ENCODE measurements at places on chromosomes 1 and 21. TPM values are rescaled to one million over a fixed set of nuclear protein-coding genes. Genes with fewer than 3 reads are reported as not detected.
A peak's percentile ranks its signal among the peaks of the same experiment; 100 is the strongest.

The CNKSR1 gene
- total RNA-seq, result 1.0 TPM

DNA sequence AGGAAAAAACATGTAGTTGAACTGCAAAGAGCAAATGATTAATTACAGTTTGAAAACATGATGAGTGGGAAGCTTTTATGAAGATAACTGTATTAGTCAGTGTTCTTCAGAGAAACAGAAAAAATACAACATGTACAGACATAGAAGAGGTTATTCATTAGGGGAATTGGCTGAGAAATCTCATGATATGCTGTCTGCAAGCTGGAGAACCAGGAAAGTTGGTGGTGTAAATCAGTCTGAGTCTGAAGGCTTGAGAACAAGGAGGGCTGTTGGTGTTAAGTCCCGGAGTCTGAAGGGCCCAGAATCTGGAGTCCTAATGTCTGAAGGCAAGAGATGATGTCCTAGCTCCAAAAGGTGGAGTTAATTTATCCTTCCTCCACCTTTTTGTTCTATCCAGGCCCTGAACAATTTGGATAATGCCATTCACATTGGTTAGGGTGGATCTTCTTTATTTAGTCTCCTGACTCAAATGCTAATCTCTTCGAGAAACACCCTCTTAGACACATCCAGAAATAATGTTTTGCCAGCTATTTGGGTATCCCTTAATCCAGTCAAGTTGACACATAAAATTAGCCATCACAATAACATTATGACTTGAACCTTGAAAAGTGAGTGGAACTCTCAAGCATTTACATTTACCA lies 672.9 kb upstream of the PTBP2 start:
- no peaks in the 10 kb centered on the region for H3K4me1 ChIP-seq
- no peak for DNase-seq
- no peaks in the 10 kb centered on the region for H3K36me3 ChIP-seq

The UBE2G2 gene
- total RNA-seq, result 69.4 TPM

The OR10J1 gene
- not detected for total RNA-seq

GRCh38 chr1:113046569-113046968 lies 26.4 kb upstream of the LRIG2 start:
- H3K4me3 ChIP-seq, result no peak overlapping the region
- no peak overlapping the region for H3K27ac ChIP-seq
- DNase-seq, result no peak
- H3K27me3 ChIP-seq, result no peaks in the 10 kb centered on the region
- peaks cover 6% of the 10 kb centered on the region for H3K4me1 ChIP-seq
- no peaks in the 10 kb centered on the region for H3K36me3 ChIP-seq

The SIM2 gene
- total RNA-seq, result 0.16 TPM

GRCh38 chr1:51044199-51044598 lies 57.8 kb upstream of the C1orf185 start:
- no peak for DNase-seq
- no peak overlapping the region for H3K4me3 ChIP-seq
- no peaks in the 10 kb centered on the region for H3K27me3 ChIP-seq
- H3K36me3 ChIP-seq, result no peaks in the 10 kb centered on the region
- no peaks in the 10 kb centered on the region for H3K4me1 ChIP-seq
- no peak overlapping the region for H3K27ac ChIP-seq

DNA sequence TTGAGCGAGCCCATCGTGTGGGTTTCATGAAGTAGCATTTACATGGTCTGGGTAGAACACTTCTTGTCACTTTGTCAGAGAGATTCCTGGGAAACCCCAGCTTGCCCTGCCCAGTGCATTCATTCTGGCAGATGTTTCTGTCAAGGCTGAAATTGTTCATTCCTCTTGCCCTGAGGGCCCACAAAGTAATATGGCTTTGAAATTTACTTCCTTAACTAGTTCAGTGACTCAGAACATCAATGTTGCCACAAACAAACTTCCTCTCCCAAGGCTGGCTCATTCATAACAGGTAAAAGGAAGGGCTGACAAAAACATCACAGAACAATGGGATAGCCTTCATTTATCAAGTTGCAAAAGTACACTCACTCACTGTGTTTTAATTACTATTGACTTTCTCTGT lies 5.0 kb upstream of the KIAA0040 start:
- no peaks in the 10 kb centered on the region for H3K36me3 ChIP-seq
- no peak overlapping the region for H3K4me3 ChIP-seq
- no peak overlapping the region for H3K27ac ChIP-seq
- no peaks in the 10 kb centered on the region for H3K27me3 ChIP-seq

- H3K27me3 ChIP-seq, result no peaks in the 10 kb centered on the region
- no peaks in the 10 kb centered on the region for H3K4me1 ChIP-seq
- no peak overlapping the region for H3K4me3 ChIP-seq
- H3K27ac ChIP-seq, result no peak overlapping the region
- no peak for DNase-seq
Observed at GRCh38 chr1:240811256-240811655, 199.3 kb upstream of the GREM2 start.

DNA sequence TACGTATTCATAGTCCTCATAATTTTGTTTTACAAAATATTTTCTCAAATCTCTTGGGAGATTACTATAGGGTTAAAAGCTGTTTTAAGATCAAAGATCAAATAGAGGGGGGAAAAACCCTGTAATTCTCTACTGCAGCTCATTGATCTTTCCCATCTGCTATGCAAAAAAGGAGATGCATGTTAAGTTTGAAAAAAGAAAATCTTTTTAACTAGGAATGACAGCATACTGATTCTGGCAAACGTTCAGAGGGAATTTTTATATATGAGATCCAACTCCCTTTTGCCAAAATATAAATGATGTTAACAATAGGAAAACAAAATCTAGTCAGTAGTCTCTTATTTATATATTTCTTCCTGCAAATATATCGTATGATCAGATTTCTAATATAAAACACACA lies 69.1 kb downstream of the SMYD3 start:
- no peak for DNase-seq
- H3K36me3 ChIP-seq, result no peaks in the 10 kb centered on the region
- no peaks in the 10 kb centered on the region for H3K4me1 ChIP-seq
- H3K27me3 ChIP-seq, result no peaks in the 10 kb centered on the region

DNA sequence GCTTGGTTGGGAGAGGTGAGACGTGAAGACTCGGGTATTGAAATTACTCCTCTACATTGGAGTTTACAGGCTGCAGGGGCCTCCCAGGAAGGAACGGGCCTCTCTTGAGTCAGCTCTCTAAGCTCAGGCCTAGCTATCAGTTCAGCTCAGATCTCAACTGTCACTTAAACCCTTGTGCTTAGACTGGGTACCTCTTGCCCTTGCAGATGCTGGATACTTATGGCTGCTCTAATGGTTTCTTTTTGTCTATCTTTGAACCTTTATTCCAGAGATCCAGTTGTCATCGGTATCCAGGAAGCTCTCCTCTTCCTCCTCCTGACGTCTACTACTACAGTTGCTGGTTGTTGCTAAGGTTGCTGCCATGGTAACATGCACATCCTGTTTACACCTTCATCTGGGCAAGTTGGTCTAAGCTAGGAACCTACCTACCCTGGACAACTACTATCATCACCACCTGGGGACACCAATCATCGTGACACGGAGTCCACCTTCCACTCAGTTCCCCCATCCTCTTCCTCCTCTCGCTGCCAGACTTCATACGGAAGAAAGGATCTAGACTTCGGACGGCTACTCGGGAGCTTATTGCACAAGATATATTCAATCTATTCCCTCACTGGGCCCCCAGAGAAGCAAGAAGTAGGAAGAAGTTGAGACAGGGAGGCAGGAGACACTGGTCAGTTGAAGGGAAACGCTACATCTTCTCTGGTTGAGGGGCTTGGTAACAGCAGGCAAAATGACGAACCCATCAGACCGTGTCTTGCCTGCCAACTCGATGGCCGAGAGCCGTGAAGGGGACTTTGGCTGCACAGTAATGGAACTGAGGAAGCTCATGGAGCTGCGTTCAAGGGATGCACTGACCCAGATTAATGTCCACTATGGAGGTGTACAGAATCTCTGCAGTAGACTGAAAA lies 56.1 kb downstream of the ATP2B4 start:
- H3K4me3 ChIP-seq, result no peak overlapping the region
- H3K36me3 ChIP-seq, result peaks cover 12% of the 10 kb centered on the region
- no peak overlapping the region for H3K27ac ChIP-seq
- H3K27me3 ChIP-seq, result no peaks in the 10 kb centered on the region
- DNase-seq, result no peak

GRCh38 chr1:204295671-204296070 lies 64.1 kb downstream of the PLEKHA6 start:
- no peaks in the 10 kb centered on the region for H3K27me3 ChIP-seq
- peaks cover 48% of the 10 kb centered on the region for H3K4me1 ChIP-seq
- peak overlapping the region; percentile 50 for H3K27ac ChIP-seq
- H3K36me3 ChIP-seq, result no peaks in the 10 kb centered on the region

DNA sequence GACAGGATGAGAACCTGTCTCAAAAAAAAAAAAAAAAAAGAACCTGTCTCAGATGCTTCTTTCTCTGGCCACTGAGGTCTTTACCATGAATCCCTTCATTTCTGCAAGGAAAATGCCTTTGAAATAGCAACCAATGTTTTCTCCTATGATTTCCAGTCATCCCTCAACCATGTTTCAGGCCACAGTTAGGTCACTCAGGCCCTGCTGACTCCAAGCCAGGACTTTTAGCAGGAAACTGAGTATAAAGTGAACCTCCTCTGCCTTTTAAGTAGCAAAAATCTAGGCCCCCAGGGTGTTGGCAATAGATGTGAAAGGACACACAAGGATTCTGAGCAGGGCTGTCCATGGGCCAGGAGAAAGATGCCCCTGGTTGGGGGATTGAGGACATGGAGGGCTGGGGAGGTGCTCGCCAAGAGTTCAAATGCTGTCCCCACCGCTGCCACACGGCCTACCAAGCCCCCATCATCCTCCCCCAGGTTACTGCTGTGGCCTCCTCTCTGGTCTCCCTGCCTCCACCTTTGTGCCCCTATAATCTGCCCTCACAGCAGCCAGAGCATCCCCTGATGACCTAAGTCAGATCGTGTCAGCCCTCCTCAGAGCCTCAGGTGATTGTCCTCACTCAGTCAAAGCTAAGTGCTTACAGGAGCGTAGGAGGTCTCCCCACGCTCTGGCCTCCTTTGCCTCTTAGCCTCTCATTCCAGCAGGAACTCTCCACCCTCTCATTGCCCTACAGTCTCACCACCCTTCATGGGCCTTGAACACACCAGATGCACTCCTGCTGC lies 54.6 kb downstream of the MATN1 start:
- no peaks in the 10 kb centered on the region for H3K36me3 ChIP-seq
- peaks cover 26% of the 10 kb centered on the region for H3K27me3 ChIP-seq
- H3K27ac ChIP-seq, result no peak overlapping the region
- H3K4me1 ChIP-seq, result no peaks in the 10 kb centered on the region
- H3K4me3 ChIP-seq, result no peak overlapping the region
- DNase-seq, result no peak

The SLAMF8 gene
- 0.84 TPM for total RNA-seq

GRCh38 chr21:29350246-29350779 lies 51.6 kb downstream of the BACH1 start:
- H3K4me1 ChIP-seq, result peaks cover 29% of the 10 kb centered on the region
- no peak overlapping the region for H3K4me3 ChIP-seq
- H3K27ac ChIP-seq, result no peak overlapping the region
- DNase-seq, result no peak
- H3K36me3 ChIP-seq, result peaks cover 15% of the 10 kb centered on the region

DNA sequence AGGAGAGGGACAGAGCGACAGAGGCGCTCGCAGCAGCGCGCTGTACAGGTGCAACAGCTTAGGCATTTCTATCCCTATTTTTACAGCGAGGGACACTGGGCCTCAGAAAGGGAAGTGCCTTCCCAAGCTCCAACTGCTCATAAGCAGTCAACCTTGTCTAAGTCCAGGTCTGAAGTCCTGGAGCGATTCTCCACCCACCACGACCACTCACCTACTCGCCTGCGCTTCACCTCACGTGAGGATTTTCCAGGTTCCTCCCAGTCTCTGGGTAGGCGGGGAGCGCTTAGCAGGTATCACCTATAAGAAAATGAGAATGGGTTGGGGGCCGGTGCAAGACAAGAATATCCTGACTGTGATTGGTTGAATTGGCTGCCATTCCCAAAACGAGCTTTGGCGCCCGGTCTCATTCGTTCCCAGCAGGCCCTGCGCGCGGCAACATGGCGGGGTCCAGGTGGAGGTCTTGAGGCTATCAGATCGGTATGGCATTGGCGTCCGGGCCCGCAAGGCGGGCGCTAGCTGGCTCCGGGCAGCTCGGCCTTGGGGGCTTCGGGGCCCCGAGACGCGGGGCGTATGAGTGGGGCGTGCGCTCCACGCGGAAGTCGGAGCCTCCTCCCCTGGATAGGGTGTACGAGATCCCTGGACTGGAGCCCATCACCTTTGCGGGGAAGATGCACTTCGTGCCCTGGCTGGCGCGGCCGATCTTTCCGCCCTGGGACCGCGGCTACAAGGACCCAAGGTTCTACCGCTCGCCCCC lies at the start of the genes CYB5RL and MRPL37:
Gene CYB5RL, minus strand, starts transcription at position 266 of the 754 bp plus-strand sequence. CDS start 4,414 bp downstream, outside the sequence.
Gene MRPL37, plus strand, starts transcription at position 403 of the 754 bp plus-strand sequence. Its CDS starts 77 bp downstream, at position 480.
- peak; percentile 85 for DNase-seq
- H3K27me3 ChIP-seq, result no peaks in the 10 kb centered on the region
- peak within 1 kb of the TSS; percentile 90 for H3K27ac ChIP-seq
- peak within 1 kb of the TSS; percentile 68 for H3K4me3 ChIP-seq
- peaks cover 38% of the 10 kb centered on the region for H3K36me3 ChIP-seq

GRCh38 chr1:209485167-209485566 lies 98.3 kb upstream of the CAMK1G start:
- H3K4me1 ChIP-seq, result no peaks in the 10 kb centered on the region
- H3K27ac ChIP-seq, result no peak overlapping the region
- no peaks in the 10 kb centered on the region for H3K36me3 ChIP-seq
- DNase-seq, result peak; percentile 44

- no peaks in the 10 kb centered on the region for H3K4me1 ChIP-seq
- DNase-seq, result no peak
- no peaks in the 10 kb centered on the region for H3K36me3 ChIP-seq
- H3K4me3 ChIP-seq, result no peak overlapping the region
Observed at GRCh38 chr1:75582725-75583261, 28.1 kb downstream of the SLC44A5 start.

GRCh38 chr1:214808845-214809460 lies 206.0 kb downstream of the CENPF start:
- no peaks in the 10 kb centered on the region for H3K27me3 ChIP-seq
- no peak overlapping the region for H3K27ac ChIP-seq
- no peak overlapping the region for H3K4me3 ChIP-seq
- no peak for DNase-seq

The PCAT6 gene
- 1.3 TPM for total RNA-seq

The FDPS gene
- 77.2 TPM for total RNA-seq
